Activated naive CD4-positive, alpha-beta T cell (primary cell): ENCODE measurements at places on chromosomes 11 and 22.

GRCh38 chr11:99568808-99569207 is 548.1 kb downstream of the CNTN5 start:
- DNase-seq, result no peak

GRCh38 chr11:67420646-67421429 is 5.4 kb downstream of the CARNS1 start:
- DNase-seq, result peak; percentile 98

DNA sequence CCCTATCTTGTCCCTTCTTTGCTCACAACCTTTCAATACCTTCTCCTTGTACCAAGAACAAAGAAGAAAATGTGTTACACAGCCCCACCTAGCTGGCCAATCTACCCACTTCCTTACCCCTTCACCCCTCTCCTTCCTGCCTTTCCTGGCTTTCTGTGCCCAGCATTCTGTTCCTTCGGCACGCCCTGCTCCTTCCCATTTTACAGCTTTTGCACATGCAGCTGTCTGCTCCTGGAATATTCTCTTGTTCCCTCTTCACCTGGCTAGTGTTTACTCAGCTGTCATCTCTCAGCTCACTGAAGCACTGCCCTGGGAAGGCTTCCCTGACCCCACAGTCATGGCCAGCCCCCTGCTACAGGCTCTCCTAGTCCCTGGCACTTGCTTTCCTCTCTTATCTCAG is 30.7 kb downstream of the SERPINH1 start:
- no peak for DNase-seq

DNA sequence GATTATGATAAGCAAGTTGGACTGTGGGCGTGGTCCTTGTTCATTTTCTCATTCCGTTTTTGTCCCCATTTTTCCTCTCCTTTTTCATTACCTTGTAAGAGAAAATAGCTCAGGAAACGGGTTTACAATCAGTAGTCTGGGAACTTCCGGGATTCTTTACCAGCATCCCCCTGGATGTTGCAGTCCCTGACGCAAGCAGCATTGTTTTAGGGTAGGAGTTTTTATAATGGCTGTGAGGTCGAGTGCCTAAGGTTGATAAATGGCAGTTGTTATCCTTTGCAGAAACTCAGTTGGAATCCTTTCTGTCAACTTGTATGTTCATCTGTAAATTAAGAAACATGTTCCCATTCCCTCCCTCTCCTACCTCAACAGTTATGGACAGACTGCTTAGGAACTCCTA is 68.3 kb downstream of the ARHGEF12 start:
- no peak for DNase-seq

GRCh38 chr11:32265911-32266310 is 169.4 kb downstream of the WT1 start:
- no peak for DNase-seq

- DNase-seq, result no peak
Measured at GRCh38 chr22:48091656-48092223, 1329.3 kb downstream of the TBC1D22A start.

GRCh38 chr11:89457190-89457589 is 34.0 kb downstream of the NOX4 start:
- DNase-seq, result no peak

GRCh38 chr11:112590764-112591163 is 330.1 kb upstream of the PLET1 start:
- DNase-seq, result no peak

DNA sequence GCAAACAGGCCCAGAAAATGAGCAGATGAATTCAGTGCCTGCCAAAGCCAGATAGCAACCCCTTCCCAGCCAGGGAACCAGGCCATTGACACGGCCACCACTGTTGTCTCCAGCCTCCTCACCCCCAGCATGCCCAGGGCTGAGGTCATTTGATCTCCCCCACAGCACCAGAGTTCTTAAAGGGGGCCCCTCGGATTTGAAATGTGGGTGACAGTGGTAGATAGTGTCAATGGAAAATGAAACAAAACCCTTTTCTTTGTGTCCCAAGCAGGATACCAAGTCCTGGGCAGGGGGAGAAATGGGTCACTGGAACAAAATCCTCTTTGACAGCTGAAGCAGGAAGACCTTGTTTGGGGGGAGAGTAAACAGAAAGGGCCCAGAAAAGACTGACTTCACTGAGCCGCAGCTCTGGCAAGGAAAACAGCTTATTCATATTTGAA is 14.3 kb upstream of the ACCSL start:
- DNase-seq, result no peak

GRCh38 chr11:19380375-19380774 is 139.6 kb upstream of the E2F8 start:
- DNase-seq, result no peak

GRCh38 chr11:66261578-66261977 is 6.9 kb upstream of the RAB1B start:
- no peak for DNase-seq

DNA sequence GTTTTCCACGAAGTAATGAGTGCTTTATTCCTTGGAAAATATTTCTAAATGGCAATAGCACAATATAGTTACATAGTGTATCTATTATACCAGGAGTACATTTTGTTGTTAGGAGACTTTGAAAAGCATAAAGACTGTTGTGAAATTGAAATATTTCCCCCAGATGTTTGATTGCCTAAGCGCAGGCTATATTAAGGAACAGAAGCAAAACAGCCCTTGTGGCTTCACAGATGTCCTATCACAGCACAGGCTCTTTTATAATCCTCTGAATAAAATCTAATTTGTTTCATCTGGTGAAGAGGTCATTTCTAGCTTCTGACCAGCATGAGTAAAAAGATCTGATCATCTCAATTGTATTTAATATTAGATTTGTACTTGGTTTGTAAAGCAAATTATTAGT is 48.2 kb downstream of the BSX start:
- no peak for DNase-seq

- no peak for DNase-seq
Measured at GRCh38 chr11:118827118-118827517, 36.2 kb upstream of the DDX6 start.

- DNase-seq, result no peak
Measured at GRCh38 chr22:20618488-20618887, 111.1 kb downstream of the MED15 start.

- DNase-seq, result no peak
Measured at GRCh38 chr22:47167056-47167455, 404.6 kb downstream of the TBC1D22A start.

DNA sequence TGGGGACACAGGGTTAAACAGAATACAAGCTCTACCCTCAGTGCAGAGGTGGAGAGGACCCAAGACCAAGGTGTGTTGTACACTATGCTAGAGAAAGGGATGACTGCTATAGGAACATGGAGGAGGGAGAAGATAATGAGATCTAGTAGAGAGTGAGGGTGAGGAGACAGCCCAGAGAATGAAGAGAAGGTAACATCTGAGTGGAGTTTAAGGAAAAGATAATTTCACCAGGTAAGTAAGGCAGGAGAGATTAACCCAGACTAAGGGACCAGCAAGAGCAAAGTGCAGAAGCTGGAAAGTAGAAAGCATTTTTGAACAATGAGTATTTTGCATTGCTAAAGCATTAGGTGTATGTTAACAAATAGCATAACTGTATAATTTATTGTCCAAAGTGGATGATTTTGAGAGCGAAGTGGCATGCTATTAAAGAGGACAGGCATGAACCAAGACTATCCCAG is 128.8 kb downstream of the RASSF10 start:
- no peak for DNase-seq

GRCh38 chr11:61627850-61628661 is 47.2 kb upstream of the SYT7 start:
- DNase-seq, result no peak

DNA sequence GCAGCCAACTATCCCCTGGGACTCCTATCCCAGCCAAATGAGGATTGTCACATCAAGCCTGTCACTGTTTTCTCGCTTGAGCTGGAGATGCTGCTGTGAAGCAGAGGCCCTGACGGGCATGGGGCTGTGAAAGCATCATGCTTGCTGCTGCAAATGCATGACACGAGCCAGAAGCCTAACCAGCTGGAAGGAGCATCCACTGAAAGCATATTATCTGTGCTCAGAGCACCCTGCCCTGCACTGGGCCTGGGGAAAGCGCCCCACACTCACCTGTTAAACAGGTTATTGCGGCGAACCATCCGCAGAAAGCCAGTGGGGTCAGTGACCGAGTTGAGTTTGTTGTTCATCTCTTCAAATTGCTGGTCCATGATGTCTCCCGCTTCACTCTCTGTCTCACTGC is 110.9 kb upstream of the PITPNB start:
- no peak for DNase-seq

DNA sequence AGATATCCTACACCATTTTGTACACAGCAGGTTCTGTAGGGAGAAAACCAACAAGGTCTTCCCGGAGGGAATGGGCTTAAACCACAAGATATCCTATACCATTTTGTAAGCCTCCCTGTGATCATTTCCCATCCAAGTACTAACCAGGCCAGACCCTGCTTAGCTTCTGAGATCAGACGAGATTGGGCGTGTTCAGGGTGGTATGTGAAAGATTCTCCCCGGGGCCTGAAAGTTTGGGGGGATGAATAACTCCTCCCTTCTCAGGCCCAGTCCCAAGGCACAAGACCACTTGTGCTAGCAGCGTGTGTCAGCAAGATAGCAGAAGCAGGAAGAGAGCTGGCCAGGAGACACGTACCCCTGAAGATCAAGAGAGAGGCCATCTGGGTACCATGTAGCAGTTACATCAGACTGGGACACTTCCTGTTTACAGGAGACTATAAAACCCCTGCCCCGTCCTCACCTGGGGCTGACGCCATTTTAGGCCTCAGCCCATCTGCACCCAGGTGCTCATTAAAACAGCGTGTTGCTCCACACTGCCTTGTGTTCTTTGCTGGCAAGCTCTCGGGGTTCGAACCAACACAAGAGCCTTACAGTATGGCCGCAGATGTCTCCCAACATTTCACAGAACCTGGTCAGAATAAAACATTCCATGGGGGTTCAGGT is 17.3 kb downstream of the MIF start:
- no peak for DNase-seq

DNA sequence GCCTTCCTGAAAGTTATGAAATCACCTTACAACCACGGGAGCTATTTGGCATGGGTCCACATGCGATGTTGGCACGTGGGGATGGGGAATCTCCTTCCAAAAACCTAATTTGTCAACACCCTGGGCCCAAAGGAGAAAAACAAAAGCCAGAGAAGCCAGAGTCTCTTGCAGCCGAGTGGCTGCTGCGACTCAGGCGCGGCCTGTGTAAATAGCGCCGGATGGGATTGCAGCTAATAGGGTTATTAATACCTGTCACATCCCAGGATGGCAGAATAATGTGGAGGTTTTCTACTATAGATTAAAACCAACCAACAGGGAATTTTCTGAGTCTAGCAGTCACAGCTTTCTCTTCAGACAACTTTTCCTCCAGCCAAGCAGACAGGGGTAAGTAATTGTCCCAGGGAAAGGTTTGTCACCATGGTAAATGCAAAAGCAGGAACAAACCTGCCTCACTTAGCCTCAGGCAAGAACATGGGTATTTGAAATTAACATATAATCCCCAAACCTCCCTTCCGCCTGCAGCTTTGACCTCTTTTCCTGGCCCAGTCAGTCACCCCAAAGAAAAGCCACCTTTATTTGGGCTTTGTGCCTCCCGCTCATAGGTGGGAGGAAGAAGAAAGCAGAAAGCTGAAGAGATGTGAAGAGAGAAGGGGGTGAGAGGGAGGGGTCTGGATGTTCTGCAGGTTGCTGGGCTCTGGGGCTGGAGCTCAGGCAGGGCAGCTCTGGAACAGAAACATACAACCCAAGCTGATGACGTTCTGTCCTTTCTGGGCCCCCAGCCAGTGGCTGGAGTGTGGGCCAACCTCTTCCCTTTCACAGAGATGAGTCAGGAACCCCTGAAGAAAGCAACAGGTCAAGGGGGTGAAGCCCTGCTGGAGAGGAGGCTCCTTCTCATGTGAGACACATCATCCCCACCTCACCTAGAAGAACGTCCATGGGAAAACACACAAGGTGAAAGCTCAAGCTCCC is 376.5 kb downstream of the NXPE2 start:
- DNase-seq, result no peak
